ENCODE measurements at places on chromosomes 2 and 18.

DNA sequence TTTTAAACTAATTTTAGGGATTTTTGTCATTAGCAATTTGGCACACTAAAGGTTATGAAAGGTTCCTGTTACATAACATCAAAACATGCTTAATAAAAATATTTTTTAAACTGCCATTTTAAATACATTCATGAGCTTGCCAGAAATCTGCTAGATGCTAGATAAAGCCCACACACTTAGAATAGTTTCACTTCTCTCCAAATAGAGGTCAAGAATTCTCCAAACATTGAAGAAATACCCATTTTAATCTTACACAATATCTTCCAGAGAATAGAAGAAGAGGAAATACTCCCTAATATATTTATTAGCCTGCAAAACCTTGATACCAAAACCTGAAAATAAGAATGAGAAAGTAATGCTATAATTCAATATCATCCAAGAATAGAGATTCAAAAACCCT, 247.5 kb downstream of the PTH2R start:
- DNase-seq: no peak

DNA sequence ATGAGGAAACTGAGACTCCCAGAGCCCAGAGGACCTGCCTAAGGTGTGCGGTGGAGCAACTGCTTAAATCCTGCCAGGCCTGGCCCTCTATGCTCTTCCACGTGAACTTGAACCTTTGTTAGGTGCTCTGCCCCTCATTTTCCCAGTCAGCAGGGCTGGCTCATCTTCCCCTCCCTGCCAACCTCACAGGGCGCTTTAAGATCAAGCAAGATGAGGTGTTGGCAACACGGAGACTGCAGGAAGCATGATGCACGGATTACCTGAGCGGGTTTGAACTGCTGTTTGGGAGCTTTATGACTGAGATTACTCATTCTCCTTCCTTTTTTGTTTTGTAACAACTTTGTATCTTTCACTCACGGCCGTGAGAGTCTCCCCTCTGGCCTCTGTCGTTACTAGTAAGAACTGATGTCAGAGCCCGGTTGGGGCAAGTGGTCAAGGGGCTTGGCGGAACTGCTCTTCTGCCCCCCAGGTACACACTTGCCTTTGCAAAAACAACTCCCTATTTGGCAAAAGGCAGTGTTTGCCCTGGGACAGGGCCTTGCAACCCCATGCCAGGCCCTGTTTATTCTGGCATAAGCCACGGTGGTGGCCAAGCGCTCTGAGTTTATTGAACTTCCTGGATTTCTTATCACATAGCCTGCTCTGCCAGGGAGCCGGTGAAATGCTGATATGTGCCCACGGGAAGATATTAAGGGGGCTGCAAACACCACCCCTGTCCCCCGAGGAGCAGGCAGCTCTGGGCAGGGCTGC, 127.8 kb downstream of the INHBB start:
- no peak for DNase-seq

GRCh38 chr18:28725876-28726275, 548.9 kb upstream of the CDH2 start:
- no peak for DNase-seq

GRCh38 chr18:58539659-58540380, 89.1 kb downstream of the ALPK2 start:
- DNase-seq: no peak

DNA sequence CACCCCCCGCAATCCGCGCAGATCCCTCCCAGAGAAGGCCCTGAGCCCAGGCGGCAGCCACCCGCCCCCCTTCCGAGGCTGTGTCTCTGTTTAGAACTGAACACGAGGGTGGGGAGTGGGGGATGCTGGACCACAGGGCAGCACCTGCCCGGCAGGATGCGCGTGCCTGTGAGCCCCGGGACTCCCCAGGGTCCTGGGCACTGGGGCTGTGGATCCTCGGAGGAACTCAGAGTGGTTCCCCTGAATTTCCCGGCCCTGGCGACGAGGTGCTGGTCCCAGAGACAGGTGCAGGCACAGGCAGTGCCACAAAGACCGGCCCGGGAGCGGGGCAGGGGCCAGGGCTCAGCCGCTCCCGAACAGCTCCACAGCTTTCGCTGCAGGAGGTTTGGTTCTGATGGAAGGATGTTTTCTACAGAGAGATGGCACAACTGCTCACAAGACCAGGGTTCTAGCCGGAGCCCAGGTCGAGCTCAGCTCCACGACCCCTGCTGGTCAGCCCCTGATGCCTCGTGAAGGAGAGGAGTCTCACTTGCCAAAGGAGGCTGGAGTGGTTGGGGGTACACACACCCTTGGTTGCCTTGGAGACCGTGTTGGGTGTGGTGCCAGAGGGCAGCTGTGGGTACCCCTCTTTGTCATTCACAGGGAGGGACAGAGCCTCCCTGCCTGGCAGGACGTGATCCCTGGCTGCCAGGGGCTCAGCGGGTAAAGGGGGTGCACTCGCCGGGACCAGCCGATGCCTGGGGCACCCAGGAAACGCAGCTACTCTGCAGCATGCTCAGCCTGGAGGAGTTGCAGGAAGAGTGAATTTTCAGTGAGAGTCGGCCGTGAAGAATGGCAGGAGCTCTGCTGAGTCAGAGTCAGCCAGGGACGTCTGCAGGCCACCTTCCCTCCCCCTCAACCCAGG, 4.4 kb upstream of the NEU4 start:
- DNase-seq: no peak

DNA sequence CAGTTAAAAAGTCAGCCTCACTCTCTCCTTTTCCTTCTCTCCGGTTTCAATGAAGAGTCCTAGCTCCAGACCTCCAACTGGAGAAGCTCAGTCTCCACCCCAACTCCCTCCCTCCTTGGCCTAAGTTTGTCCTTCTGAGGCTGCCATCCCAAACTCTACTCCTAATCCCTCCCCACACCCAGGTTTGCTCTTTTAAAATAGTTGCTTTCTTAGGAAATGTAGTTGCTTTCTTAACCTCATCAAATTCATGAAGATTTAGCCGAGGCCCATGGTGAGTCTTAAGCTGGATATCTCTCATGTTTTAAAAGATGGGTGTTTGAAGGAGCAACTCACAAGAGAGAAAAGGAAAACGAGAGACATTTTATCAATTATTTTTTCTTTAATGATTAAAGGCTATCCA, 937 bp upstream of the LANCL1 start:
- peak; percentile 31 for DNase-seq

DNA sequence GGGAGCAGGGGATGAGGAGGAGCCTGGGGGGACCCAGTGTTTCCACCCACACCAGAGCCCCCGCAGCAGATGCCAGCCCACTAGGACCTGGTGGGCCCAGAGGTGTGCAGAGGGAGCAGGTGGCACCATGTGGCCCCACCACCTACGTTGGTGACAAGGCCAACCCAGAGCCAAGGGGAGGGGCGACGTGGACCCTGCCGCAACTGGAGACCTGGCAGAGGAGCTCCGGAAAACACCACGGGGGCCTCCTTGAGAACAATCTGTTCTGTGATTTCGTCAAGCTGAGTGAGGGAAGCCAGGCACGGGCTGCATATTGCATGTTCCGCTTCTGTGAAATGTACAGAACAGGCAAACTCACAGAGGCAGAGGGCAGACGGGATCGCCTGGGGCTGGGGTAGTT, 49.1 kb upstream of the GPC1 start:
- DNase-seq: no peak

DNA sequence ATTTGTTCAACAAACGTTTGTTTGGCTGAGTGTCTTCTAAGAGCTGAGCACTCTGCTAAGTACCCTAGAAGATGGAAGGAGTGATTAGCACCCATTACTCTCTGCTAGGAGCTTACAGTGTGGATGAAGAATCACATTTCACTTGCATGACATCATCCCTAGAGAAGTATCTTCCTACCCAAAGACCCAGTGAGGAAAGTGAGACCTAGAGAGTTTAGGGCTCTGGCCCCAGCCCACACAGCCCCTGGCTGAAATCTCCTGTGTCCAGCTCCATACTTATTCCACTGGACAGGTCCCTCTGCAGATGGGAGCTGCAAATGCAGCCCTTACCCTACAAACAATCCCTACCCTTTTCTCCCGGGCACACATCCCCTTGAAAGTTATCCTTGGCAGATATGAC, 26.8 kb upstream of the EPAS1 start:
- DNase-seq: no peak

DNA sequence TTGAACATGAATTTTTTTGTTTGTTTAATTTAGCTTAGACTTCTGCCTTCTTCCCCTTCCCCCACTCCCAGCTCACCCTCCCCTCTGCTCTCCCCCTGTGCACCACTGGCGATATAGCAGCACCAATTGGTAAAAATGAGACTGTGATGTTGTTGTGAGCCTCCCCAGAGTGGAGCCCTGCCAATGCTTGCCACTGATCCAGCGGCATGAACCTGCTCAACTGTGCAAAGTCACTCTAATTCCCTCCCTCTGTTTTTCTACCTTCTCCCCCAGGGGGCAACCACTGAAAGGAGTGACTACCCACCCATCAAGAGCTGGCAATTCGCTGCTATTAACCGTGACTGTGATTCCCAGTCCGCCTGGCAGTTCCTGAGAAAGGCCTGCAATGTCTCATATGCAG, 30.2 kb downstream of the KLHL14 start:
- no peak for DNase-seq

DNA sequence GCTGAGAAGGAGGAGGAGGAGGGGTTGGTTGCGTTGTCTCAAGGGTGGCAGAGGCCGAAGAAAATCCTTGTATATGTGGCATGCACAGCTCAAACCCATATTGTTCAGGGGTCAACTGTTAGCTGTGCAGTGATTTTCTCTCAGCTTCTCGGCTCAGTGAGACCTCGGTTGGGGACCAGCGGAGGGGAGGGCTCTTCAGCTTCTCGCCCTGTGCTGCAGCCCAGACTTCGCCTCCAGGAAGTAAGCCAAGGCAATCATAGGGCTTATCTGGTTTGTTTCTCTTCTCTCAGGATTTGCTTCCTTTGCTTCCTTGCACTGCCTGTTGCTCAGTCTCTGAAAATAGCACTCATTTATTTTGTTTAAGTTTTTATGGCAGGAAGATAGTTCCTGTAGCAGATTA, 85.5 kb downstream of the SOWAHC start:
- no peak for DNase-seq

DNA sequence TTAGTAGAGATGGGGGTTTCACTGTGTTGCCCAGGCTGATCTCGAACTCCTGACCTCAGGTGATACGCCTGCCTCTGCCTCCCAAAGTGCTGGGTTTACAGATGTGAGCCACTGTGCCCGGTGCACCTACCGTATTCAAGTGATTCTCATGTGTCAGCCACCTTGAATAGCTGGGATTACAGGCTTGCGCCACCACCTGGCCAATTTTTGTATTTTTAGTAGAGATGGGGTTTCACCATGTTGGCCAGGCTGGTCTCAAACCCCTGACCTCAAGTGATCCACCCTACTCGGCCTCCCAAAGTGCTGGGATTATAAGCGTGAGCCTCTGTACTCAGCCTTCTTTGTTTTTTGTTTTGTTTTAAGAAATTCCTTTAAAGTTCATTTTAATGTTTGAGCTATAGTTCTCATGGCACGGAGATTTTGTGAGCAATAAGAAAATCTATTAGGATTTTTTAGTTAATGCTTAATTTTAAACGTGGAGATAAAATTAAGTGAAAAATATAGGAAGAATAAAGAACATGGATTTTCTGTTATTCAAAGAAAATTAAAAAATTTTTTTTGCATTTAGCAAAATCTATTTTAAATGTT, 242.6 kb downstream of the PHLPP1 start:
- DNase-seq: no peak

GRCh38 chr2:123870881-123871276, 154.2 kb upstream of the CNTNAP5 start:
- no peak for DNase-seq

DNA sequence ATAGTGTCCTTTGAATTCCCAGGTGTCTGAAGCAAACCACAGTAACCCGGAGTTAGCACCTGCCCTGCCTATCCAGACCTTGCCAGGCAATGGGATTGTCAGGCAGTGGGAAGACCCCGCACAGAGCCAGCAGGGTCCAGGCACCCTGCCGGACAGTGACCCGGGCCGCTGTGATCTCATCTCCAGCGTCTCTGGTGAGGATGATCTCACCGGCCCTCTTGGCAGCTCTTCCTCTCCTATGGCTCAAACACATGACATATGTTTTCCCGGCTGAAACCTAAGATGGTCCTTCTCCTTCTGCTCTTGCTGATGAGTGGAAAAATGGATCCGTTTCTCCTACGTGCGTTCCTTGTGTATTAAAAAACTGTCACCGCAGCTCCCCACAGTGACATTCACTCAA, 75.1 kb downstream of the ACOXL start:
- peak; percentile 62 for DNase-seq

DNA sequence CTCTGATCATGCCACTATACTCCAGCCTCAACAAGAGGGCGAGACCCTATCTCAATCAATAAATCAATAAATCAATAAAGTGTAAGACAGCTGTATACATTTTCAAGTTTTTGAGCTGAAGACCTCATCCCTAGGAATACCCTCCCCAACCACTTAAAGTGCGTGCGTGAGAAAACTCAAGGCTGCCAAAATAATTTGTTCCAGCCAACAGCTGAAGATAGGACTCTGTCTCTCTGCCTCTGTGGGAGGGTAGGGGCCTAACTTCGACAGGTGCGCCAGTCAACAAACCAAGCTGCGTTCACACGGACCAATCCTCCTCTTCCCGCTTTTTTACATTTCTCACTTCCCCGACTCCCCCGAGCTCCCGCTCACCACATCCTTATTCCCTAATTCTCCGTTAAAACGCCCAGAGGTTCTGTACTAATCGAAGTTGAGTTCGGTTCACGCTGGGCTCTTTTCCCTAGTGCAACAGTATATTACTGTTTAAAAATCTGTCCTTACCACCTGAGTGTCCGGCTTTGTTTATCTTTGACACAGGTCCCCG, 618 bp downstream of the POLR2D start:
- no peak for DNase-seq

- no peak for DNase-seq
These were observed 87.3 kb downstream of the MALT1 start for GRCh38 chr18:58758606-58759005.

DNA sequence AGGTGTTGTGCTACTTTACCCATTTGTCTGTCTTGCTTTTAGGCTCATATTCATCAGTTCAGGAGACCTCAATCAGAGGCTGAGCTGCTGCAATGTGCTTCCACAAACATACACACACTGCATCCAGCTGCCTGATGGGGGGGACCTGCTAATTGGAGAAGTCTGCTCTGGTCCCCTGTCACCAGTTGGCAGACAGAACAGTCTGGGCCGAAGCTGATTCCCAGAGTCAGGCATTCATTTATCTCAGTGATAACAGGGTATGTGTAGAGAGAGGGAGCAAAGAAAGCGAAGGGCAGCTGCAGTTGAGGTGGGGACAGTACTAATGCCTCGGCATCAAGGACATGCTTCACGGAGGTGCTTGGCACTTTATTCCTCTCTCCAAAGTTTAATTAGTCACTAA, 584.3 kb upstream of the PIK3C3 start:
- DNase-seq: no peak

All from smooth muscle cell of the brain vasculature (primary cell).